ENCODE measurements at places on chromosomes 12 and 14.

- DNase-seq: no peak
Observed at GRCh38 chr12:32110942-32111341, 4.3 kb downstream of the BICD1 start.

GRCh38 chr12:32305163-32305562 lies 94.2 kb upstream of the FGD4 start:
- DNase-seq: no peak

- DNase-seq: no peak
Observed at GRCh38 chr14:60637479-60638315, 11.6 kb downstream of the SIX1 start.

- DNase-seq: no peak
Observed at GRCh38 chr14:104797115-104798044, 1.8 kb upstream of the AKT1 start.
